ENCODE measurements at places on chromosomes 6 and 20. TPM values are rescaled to one million over a fixed set of nuclear protein-coding genes. Genes with fewer than 3 reads are reported as not detected.
A peak's percentile ranks its signal among the peaks of the same experiment; 100 is the strongest.

DNA sequence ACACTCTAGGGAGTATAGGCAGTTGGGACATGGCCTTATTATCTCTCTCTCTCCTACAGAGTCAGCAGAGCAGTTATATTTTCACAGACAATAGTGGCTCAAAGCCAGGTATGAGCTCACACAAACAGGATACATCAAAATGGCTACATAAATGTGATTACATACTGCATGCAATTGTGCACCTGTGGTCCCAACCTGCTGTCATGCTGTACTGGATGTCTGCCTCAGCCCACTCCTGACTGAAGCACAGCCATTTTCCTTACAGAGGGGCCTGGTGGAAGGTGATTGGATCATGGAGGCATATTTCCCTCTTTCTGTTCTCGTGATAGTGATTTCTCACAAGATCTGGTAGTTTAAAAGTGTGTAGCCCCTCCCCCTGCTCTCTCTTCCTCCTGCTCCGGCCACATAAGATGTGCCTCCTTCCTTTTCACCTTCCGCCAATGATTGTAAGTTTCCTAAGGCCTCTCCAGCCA is 37.0 kb upstream of the SAMHD1 start:
- peak; percentile 22 for DNase-seq

- DNase-seq = no peak
Observed at GRCh38 chr20:17457588-17458190, 73.5 kb downstream of the BFSP1 start.

DNA sequence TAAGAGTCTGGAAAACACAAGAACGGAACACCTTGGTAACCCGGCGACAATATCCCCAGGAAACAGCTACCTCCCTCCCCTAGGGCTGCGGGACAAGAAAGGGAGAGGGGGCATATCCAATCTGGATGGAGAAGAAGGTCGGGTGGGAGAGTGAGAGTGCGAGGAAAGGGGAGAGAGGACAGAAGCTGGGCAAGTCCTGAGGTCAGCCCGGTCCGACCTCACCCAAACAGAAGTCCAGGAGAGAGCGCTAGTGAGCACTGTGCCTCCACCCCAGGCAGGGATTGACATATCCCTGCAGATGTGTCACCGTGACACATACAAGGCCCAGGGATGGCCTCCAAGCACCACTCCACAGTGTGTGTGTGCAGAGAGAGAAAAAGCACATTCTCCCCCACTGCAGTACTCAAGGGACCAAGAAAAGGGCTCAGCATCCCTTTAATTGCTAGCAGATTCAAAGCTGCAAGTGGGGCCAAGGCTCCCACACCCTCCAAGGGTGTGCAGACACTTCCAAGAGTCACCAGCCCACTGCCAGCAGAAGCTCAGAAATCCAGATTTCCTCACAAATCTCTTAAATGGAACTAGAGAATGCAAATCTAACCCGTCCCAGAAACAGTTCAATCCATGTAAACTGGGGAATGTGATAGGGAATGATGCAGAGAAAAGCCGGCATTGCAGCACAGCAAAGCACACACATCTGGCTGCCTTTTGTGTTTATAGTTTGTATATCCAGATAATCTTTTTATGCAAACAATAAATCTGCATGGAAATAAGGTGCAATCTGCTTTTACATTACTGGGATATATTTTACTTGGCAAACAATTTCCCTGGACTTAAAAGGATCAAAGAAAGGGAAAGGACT is 3.1 kb downstream of the PXDC1 start:
- DNase-seq = peak; percentile 26

Gene EPPIN
- not detected for total RNA-seq
